Urinary bladder (tissue), 4 donors: ENCODE measurements at places on chromosomes 6 and 20.

- DNase-seq: no peak
Observed at GRCh38 chr6:149135809-149136208, 181.7 kb upstream of the TAB2 start.

DNA sequence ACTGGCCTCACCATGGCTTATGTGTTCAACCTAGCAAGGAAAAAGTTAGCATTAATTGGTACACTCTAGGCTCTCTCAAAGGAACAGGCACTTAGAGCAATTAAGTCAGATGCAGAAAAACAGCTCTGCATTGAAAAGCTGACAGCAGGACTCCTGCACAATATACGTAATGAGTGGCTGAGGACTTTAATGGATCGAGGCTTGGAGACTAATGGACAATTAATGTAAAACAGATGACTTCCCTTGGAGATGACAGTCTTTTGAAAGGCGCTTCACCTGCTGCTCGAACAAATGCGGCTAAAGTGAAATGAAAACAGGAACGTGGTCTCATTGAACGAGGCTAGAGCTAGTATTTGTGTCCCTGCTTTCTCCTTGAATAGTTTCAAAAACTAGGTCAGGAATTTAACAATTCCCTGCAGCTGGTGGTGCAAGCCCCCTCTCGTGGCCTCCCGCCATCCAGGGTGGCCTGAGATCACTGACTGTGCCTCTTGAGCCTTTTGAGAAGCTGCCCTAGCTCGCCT lies 137.1 kb downstream of the ELOVL4 start:
- DNase-seq: peak; percentile 10

GRCh38 chr6:150435832-150436231 lies 67.0 kb downstream of the IYD start:
- DNase-seq: no peak

GRCh38 chr20:3629893-3630292 lies 33.3 kb downstream of the GFRA4 start:
- DNase-seq: no peak

- DNase-seq: no peak
Observed at GRCh38 chr6:34182751-34183531, 37.1 kb upstream of the GRM4 start.

- no peak for DNase-seq
Observed at GRCh38 chr20:4104045-4104444, 88.7 kb upstream of the RNF24 start.

DNA sequence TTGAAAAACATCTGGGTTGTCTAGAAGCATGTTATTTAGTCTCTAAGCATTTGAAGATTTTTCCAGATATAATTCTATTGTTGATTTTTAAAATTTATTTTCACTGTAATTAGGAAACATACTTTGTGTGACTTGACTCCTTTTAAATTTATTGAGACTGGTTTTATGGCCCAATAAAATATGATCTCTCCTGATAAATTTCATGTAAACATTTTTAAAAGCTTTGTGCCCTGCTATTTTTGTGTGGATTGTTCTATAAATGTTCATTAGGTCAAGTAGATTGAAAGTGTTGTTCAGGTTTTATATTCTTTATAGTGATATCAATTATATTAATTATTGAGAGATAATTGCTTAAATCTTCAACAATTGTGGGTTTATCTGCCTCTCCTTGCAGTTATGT lies 105.4 kb downstream of the RFX6 start:
- no peak for DNase-seq
